Type B pancreatic cell (in vitro differentiated cells): ENCODE measurements at places on chromosomes 11 and 22.

- no peak for DNase-seq
Observed at GRCh38 chr11:125514336-125515101, 18.5 kb upstream of the FEZ1 start.

DNA sequence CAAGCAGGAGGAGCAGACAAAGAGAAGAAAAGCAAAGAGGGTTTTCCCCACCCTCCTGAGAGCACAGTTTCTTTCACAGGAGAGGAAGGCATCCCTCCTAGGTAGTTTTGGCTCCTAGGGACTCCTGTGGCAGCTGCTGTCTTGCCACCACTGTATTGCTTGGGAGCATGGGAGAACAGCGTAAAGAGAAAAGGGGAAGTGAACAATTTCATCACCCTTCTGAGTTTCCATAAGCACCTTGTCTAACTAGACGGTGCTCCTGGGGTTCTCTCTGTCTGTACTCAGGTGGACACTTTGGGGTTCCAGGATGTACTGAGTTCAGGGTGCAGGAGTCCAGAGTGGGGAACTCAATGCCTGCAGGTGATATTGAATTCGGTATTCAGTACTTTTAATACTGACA is 1430.5 kb downstream of the TBC1D22A start:
- DNase-seq, result no peak

GRCh38 chr11:26474401-26474800 is 97.7 kb downstream of the MUC15 start:
- no peak for DNase-seq

GRCh38 chr11:26048271-26048670 is 283.7 kb upstream of the ANO3 start:
- DNase-seq, result no peak

DNA sequence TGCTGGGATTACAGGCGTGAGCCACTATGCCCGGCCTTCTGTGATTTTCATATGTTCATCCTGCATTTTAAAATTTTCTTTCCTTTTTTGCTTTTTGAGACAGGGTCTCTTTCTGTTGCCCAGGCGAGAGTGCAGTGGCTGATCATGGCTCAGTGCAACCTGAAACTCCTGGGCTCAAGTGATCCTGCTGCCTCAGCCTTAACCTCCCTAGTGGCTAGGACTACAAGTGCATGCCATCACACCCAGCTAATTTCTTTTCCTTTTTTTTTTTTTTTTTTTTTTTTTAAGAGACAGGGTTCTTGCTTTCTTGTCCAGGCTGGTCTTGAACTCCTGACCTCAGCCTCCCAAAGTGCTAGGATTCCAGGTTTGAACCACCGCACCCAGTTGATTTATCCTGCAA is 54.1 kb upstream of the WT1 start:
- no peak for DNase-seq

- no peak for DNase-seq
Observed at GRCh38 chr11:125371431-125371935, 124.6 kb downstream of the FEZ1 start.
